SK-N-SH (cell line): ENCODE measurements at places on chromosomes 16 and 17.

GRCh38 chr17:48663134-48663924, 37.2 kb upstream of the HOXB9 start:
- DNase-seq: no peak

DNA sequence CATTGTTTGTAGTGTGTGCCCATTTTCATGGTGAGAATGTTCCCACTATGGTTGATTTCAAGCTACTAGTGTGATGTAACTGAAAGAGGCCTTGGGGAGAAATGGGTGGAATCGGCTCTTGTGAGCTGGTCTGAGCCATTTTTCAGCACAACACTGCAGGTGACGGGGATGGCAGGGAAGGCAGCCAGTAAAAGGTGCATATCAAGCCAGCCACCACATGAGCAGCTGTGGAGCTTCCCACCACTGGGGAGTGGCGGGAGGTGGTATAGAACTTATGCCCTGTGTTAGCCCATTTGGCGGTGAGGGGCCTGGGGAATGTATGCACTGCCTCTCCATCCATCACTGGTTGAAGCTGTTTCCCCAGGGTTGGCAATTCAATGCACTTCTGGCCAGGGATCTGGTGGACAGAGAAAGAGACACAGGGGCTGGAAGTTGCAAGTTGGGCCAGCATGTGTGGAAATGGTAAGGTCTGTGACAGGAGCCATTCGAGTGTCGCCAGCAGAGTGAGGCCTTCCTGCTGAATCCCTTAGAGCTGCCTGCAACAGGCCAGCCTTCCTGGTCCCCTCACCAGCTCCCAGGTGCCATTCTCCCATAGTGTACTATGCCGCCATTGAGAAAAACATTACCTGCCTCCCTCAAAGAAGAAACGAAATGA, 31.7 kb upstream of the BRD7 start:
- DNase-seq: no peak

- DNase-seq: no peak
These were observed 11.2 kb downstream of the PIK3R5 start for GRCh38 chr17:8954339-8954738.

DNA sequence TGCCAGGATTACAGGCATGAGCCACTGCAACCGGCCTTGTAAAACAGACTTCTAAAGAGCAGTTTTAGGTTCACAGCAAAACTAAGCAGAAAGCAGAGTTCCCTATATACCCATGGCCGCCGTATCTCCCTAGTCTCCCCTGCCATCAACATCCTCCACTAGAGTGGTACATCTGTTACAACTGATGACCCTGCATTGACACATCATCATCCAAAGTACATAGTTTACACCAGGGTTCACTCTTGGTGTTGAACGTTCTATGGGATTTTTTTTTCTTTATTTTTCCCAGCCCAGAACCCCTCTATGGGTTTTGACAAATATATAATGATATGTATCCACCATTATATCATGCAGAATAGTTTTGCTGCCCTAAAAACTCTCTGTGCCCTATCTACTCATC, 155.2 kb downstream of the RAB11FIP4 start:
- no peak for DNase-seq

DNA sequence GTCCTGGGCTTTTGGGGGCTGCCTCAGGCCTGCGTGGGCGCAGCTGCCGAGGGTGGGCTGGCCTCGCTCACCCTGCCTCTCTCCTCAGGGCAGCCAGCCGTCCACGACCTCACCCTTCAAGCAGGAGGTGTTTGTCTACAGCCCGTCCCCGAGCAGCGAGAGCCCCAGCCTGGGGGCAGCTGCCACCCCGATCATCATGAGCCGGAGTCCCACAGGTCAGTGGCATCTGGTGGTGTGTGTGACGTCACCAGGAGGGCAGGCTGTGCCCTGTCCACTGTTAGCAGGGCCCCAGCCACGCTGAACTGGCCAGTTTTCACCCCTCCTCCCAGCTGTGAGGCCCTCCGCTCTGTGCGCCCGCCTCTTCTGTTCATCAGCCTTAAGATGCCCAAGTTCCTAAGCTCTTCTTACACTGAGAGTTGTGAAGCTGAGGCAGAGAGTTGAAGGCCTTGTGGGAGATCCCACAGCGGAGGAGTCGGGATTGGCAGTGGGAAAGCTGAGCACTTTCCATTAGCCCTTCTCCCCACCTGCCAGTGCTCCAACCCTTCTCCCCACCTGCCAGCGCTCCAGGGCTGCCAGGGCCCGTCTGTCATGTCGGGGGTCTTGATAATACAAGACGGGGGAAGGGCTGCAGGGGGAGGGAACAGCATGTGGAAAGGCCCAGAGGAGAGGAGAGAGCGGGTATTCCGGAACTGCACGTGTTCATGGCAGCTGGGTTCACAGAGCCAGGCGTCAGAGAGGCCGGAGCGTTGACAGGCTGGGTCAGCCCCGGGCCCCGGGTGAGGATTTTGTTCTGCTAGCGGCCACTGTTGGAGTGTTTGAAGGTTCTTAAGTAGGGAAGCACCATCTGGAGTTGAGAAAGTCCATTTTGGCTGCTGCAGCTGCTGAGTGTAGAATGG, 36.3 kb downstream of the OR1D5 start:
- DNase-seq: no peak

GRCh38 chr17:17859909-17860765, 23.4 kb upstream of the SREBF1 start:
- peak; percentile 84 for DNase-seq

GRCh38 chr17:40419559-40420331, 2.0 kb upstream of the TOP2A start:
- peak; percentile 47 for DNase-seq

GRCh38 chr16:82681592-82681991, 54.8 kb downstream of the CDH13 start:
- no peak for DNase-seq

DNA sequence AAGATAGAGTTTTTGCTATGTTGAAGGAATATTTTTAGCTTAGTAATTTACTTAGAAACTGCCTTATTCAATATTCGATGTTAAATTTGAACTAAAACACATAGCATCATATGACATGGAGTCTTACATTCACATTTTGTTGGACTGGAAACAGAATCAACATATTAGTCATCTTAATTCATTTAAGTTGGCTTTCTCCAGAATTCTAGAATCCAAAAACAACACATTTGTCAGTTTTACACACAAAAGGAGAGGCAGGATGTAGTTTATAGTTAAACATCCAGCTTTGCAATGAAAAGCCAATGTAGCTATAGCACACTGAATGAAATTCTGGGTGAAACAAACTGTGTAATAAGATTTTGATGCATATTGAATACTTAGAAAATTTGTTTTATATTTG, 43.3 kb downstream of the WWOX start:
- no peak for DNase-seq

GRCh38 chr16:67458121-67458641, 22.8 kb downstream of the ATP6V0D1 start:
- DNase-seq: no peak

DNA sequence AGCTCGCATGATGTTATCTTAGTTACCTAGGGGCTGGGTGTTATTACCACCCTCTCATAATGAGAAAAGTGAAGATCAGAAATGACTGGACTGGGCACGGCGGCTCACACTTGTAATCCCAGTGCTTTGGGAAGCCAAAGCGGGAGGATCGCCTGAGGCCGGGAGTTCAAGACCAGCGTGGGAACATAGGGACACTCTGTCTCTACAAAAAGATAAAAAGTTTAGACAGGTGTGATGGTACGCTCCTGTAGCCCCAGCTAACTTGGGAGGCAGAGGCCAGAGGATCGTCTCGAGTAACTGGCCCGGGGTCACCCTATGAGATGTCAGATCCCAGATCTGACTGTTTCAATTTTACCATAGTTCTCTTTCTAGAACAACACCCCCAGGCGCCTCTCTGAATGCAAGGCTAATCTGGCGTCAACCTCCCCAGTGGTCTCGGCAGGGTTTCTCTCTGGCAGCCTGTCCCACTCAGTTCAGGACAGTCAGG, 1.9 kb upstream of the CCDC102A start:
- DNase-seq: no peak

- DNase-seq: no peak
These were observed 28.9 kb upstream of the RPH3AL start for GRCh38 chr17:381516-381915.

DNA sequence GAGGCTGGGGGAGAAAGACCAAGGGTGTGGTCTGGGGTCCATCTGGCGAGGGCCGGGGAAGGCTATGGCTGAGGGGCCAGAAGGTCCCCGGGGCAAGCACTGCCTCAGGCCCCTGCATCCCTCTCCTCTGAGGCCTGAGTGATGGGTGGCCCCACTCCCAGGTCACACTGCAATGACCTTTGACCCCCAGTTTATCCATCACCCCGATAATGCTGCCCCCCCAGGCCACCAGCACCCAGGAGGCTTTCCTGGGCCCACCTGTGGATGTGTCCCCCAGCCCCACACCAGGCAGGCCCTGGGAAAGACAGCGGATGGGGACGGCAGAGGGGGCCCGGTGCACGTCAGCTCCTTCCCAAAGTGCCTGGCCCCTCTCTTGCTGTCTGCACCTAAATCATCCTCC, 22.5 kb upstream of the CACNA1H start:
- no peak for DNase-seq

GRCh38 chr16:64363039-64363438, 758.8 kb downstream of the CDH11 start:
- no peak for DNase-seq

GRCh38 chr17:10653987-10654386, 3.1 kb downstream of the MYH3 start:
- no peak for DNase-seq

- DNase-seq: no peak
These were observed 83.5 kb upstream of the IRX5 start for GRCh38 chr16:54847207-54847606.

GRCh38 chr17:11564589-11565380, 33.5 kb upstream of the DNAH9 start:
- DNase-seq: no peak

DNA sequence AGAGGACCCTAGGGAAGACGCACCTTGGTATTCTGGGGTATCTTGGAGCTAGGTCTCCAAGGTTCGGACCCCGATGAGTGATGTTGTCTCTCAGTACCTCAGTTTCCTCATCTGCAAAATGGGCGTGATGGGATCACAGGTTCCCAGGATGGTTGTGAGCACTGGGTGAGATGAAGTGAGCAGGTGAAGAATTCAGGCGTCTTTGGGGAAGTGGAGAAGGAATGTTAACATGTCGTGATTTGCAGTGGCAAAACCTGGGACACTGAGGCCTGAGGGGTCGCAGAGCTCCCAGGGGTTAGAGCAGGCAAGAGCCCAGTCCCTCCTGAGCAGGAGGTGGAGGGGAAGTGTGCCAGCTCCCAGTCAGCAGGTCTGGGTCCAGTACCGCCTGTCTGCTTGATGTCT, 215.1 kb upstream of the GSE1 start:
- DNase-seq: no peak

GRCh38 chr16:53041320-53042051, 11.2 kb downstream of the CHD9NB start:
- no peak for DNase-seq

GRCh38 chr16:58417600-58417999, 25.3 kb downstream of the GINS3 start:
- DNase-seq: peak; percentile 49

DNA sequence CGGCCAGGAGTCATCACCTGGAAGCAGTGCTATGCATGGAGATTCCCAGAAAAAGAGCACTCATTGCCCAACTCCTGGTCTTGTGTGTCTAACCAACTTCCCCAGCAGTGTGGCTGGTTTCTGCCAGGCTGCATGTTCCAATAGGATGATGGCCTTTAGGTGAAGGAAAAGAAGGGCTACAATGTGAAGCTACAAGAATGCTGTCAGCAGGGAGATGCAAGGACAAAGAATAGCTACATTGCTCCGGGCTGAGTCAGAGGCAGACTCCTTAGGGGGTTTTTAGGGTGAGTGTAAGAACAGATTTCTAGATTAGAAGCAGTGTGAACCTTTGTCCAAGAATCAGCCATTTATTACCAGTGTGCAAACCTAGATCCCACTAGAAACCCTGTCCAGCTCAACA, 63.0 kb upstream of the DNAH9 start:
- no peak for DNase-seq
